Stimulated activated CD4-positive, alpha-beta T cell treated with anti-CD3 and anti-CD28 coated beads, TNF-alpha, amount 100 ng/mL, for 48 hours (primary cell): ENCODE measurements at places on chromosomes 1 and 21.

GRCh38 chr1:229848752-229849677, 218.0 kb upstream of the GALNT2 start:
- DNase-seq: no peak

GRCh38 chr1:202858789-202859414, 30.0 kb downstream of the RABIF start:
- no peak for DNase-seq

- DNase-seq: no peak
Observed at GRCh38 chr21:43753439-43753799, 22.7 kb downstream of the CSTB start.

DNA sequence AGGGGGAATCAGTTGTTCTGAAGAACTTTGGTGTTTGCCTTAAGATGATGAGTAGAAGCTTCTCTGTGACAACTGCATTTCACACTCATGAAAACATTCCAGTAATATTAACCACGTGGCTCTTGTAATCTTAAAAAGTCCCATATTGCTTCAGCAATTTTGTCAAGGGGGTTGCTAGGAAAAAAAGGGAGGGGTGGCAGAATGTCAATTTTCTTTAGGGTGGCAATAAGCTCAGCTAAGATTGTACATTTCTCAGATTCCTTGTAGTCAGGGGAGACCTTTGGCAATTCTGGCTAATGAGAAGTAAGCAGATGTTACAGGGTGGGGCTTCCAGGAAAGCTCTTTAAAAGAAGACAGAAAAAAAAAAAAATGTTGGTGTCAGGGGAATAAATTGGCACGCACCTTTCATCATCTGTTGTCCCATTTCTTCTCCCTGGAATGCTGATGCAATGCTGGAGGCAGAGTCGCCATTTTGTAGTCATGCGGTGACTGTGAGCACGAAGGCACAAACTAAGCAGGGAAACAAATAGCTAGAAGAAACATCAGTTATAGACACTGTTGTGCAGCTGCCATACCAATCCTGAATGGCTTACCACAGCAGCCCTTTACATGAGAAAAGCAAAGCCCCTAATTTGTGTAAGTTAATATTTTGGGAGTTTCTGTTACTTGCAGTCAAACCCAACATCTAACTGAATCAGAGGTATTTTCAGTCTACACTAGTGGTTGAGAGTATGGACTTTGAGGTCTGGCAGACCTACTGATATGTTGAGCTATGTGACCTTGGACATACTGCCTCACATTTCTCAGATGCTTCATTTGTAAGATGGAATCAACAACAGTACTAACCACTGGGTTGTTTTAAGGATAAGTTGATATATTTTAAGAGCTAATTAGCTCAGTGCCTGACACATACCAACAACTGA, 56.1 kb upstream of the MRPS6 start:
- no peak for DNase-seq

- DNase-seq: peak; percentile 61
Observed at GRCh38 chr1:151158326-151158725, 1.9 kb downstream of the TNFAIP8L2 start.

DNA sequence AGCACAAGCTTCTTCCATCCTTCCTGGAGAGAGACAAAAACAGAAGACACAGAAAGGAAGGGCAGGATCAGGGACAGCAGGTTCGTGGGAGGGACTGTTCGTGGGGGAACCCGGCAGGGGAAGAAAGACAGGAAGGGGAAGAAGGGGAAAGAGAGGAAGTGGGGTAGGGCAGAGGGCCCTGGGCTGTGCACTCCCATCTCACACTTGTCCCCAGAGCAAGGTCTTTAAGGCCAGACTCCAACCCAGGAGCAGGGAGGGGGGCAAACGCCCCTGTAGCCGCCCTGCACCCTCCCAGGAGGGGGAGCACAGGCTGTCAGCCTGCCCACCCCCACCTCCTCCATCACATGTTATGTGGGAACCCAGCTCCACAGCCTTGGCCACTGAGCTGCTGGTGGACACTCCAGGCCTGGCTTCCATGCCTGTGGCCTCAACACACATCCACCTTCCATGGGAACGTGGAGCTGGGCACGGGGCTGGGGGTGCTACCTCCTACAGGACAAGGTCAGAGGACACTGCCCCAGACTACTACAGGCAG, 9.3 kb downstream of the SLC19A1 start:
- no peak for DNase-seq

- no peak for DNase-seq
Observed at GRCh38 chr1:180614730-180615129, 17.1 kb upstream of the XPR1 start.

GRCh38 chr1:33630686-33631085, 158.2 kb downstream of the ZSCAN20 start:
- DNase-seq: no peak

DNA sequence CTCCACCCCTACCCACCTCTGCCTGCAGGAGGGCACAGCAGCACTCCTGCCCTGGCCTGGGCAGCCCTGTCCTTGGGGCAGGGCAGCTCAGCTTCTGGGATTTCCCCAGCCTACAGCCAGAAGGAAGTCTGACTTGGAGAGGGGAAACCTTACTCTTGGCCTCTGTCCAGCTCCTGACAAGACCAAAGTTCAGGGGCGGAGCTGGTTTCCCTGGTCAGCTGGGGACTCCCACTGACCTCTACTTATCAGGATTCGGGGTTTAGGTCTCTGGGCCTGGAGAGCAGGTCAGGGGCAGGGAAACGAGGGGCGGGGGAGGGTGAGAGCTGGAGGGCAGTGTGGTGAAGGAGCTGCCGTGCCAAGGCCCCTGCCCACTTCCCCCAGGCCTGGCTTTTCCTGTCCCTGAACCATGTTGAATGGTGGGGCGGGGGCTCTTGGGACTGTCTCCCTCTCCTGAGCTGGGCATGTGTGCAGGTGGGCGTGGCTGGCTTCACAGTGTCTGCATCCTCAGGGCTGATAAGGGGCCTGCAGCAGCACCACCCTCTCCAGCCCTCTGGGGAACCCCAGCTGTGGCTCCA, 16.8 kb upstream of the ETV3 start:
- no peak for DNase-seq
